ENCODE measurements at places on chromosomes 2 and 18.

DNA sequence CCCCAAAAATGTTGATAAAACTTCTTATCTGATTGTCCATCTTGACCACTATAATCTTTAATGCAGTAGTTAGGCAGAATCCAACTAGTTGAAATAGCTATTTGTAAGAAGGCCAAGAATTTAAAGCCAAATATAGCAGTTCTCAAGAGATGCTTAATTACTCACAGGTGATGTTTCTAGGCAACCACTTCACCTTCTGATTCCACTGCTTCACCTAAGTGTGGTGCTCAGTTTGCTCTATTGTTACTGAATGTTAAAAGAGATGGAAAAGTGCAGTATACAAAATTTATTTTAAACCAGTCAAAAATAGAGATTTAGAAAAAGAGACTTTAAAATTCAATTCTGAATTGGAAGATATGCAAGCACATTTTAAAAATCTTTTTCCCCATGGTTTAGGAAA lies 539.4 kb downstream of the ZNF804A start:
- DNase-seq: no peak

GRCh38 chr2:201203916-201204654 lies 21.1 kb downstream of the CASP10 start:
- DNase-seq: peak; percentile 54

DNA sequence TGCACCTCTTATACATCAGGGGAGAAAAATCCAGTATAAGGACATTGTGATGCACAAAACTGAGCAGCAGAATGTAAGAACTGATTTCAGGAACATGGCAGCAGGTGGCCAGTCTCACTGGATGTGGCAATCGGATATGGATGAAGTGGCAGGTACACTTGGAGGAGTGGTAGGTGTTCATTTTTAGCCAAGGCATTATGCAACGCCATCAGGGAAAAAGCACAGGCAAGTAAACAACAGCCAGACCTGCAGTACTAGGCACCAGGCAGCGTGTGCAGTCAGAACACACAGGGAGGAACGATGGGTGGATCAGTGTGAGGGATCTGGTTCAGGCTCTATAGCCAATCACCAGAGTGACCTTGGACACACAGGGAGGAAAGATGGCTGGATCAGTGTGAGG lies 77.4 kb upstream of the GCFC2 start:
- DNase-seq: no peak

GRCh38 chr2:101740555-101740964 lies 43.1 kb downstream of the MAP4K4 start:
- no peak for DNase-seq

DNA sequence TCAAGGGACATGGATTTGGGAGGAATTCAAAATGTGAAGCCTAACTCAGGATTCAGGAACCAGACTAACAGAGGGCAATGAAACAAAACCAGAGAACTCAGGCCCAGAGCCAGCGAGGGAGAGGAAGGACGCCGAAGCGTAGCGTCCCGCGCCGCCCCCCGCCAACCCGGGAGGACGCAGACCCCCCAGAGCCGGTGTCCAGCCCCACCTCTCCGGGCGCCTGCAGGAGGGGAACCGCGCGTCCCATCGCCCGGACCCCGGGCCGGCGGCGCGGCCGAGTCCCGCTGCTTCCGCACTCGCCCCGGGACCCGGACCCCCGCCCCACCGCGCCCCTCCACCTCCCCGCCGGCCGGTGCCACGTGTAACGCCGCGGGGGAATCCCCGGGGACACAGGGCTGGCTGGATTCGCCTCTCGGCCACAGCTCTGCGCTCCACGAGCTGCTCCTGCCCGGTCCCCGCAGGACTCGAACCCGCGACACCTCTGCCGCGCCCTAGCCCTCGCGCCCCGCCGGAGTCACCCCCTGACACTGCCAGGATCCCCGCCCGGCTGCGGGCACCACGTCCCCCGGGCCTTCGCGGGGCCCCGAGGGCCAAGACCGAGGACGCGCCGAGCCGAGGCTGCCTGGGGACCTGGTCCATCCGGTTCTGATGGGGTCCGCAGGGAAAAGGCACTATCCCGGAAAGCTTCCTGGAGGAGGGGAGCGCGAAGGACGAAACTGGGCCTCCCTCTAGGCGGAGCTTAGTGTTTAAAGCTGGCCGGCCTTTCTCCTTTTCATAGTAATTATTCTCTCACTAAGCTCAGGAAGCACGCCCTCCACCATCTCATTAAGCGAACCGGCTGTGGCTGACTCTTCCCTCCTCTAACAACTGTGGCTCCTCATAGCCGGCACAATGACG lies 40.4 kb upstream of the FAM124B start:
- DNase-seq: peak; percentile 21

GRCh38 chr2:97717613-97717995 lies 4.2 kb downstream of the ZAP70 start:
- no peak for DNase-seq

DNA sequence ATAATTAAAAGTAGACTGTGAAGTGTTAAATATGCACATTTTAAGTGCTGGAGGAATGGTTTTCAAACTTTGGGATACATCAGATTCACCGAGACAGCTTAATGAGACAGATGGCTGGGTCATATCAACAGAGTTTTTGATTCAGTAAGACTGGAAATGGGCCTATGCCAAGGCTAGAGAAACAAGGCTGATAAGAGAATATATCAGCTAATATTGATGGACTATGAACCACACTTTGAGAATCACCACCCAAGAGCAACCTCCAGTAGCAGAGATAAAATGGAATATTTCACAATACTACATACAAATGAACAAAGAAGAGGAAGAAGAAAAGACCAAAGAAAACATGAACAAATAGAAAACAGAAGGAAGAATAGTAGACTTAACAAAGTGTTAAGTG lies 450.2 kb upstream of the KLHL29 start:
- DNase-seq: no peak

GRCh38 chr18:73774811-73775509 lies 372.7 kb downstream of the FBXO15 start:
- no peak for DNase-seq

DNA sequence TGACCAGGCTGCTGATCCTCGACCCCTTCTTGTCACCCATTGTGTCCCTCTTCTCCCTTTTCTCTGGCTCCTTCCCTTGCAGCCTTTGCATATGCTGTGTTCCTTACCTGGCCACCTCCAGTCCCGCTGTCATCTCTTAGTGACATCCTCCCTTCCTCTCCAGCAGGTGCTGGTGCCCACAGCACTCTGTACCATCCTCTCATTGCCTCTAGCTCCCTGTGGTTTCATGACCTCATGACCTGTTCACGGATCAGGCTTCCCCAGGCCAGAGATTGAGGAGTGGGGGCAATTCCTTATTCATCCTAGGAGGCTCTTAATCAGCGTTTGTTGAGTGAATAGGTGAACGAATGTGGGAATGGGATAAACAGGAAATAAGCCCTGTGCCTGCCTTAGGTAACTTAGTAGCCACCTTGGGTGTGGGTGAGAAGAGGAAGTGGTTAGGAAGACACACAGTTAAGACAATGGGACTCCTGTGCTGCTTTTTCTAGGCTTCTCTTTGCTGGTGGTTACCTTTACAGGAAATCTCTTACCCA lies 35.5 kb downstream of the ITGA6 start:
- no peak for DNase-seq
